ENCODE measurements at places on chromosomes 11 and 22.
A peak's percentile ranks its signal among the peaks of the same experiment; 100 is the strongest.

DNA sequence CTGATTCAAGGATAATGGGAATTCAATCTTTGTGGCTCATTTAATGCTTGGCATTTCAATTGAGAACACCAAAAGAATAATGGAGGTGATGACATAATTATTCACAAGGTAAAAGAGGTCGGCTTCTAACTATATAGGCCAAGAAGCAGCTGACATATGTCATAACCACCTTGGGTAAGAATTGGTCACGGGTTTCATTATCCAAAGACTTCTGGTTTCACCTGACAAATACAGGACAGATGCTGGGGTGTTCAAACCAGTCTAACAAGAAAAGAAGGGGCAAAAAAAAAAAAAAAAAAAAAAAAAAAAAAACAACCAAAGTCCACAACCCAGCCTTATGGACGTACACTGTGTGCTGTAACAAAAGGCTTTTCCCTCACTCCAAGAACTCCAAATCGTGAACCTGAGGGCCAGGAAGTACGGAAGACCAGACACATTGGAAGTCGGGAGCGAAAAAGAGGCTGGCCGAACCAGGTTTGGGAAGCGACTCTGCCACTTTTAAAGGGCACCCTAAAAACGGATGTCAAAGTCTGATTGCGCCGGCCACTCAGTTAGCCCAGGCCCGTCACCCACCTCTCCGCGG, 385 bp downstream of the HARBI1 start:
- DNase-seq, result no peak

DNA sequence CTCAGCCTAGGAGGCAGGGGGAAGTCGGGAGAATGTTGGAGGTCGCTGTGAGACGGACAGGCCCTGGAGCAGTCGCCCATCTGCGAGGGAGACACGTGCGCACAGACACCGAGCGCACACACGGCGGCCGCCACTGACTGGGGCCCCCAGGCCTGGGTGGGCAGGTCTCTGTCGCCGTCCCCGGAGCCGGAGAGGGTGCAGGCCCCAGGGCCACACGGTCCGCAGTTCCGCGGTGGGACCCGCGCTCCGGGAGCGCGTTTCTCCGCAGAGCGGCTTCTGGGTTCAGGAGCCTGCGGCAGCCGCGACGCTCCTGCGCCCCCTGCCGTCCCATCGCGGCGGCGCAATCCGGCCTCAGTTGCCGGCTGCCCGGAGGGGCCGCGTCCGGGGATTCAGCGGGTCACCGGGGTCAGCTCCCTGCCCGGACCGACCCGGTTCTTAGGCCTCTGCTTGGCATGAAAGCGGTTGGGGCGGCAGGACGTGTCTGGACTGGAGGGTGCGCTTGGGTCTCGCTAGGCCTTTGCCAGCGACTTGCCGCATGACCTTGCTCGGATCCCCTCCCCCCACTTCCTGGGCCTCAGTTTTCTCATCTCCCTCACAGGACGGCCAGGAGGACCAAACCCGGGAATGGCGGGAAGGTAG, 31.2 kb downstream of the PDE2A start:
- DNase-seq, result peak; percentile 82

DNA sequence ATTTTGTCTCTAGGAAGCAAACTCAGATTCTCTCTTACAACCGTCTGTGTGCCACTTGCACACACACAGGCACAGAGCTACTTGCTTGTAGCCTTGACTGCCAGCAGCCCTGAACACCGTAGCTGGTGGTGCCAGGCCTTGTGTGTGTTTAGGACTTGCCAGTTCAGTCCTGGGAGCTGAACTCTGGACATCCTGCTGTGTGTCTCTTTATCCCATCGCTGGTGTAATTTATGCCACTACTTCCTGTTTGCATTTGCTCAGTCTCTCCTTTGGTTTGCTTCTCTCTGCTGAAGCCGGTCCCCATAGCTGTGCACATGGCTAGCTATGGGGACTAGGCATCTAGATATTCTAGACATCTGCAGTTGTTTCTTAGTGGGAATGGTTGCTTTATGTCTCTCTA, 24.0 kb downstream of the MARK2 start:
- DNase-seq, result peak; percentile 49

- DNase-seq, result no peak
Measured at GRCh38 chr22:39643311-39644083, 72.9 kb downstream of the CACNA1I start.

DNA sequence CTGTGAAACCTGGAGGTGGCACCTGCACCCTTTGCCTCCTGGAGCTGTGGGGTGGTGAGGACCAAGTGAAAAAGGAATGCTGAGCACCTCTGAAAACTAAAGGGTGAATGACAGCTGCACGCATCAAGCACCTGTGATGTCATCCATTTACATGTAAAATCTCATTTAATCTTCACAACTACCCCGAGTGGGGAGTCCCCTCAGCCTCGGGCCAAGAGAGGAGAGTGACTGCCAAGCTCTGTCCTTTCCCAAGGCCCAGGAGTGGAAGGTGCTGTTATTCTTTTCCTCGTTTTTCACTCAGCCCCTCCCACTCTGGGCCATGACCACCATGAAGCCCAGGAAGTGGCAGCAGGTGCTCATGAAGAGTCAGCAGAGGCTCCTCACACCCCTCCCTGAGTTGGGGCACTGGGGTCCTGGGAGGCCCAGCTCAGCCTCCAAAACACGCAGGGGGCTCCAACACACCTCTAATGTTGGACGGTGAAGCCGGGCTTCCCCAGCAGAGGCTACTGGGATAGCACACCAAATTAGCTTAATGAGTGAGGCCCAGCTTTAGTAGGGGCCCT, 35.7 kb downstream of the NECTIN1 start:
- no peak for DNase-seq

DNA sequence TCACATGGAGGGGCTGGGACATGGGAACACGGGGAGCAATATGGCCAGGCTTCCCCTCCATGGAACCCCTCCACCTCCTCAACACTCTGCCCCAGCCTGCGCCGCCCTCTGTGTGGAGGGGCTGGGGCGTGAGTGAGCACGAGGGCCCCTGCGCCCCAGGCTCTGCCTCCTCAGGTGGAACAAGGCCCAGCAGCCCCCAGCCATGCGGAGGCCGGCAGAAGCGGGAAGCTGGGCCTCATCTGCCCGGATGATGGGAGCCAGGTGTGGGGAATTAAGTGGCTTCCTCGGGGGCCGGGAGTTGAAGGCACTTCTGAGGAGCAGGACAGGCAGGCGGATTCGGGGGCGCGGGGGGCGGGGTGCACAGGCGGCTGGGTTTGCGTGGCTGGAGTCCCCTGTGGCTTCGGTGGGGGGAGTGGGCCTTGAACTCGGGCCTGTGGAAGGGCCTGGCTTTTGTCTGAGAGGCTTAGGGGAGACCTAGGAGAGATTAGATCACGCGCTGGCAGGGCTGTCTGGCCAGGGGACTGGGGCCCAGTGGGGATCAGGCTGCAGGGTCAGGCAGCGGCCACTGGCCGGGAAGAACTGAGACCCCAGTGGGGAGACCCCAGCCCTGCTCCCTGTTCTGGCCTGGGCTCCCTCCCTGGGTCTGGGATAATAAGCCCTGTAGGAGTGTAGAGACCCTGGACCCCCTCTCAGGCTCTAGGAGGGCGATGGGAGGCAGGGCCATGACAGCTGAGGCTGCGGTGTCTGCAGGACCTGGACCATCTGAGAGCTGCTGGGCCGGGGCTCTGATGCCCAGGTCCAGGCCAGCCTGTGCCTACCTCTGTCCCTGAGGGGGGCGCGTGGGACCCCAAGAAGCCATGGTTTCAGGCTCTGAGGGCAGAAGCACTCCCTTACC, 13.3 kb downstream of the PRR33 start:
- DNase-seq, result no peak

- DNase-seq, result peak; percentile 67
Measured at GRCh38 chr11:128848815-128849455, 18.2 kb downstream of the KCNJ1 start.

GRCh38 chr22:25027959-25028840, 75.7 kb downstream of the KIAA1671 start:
- DNase-seq, result no peak

DNA sequence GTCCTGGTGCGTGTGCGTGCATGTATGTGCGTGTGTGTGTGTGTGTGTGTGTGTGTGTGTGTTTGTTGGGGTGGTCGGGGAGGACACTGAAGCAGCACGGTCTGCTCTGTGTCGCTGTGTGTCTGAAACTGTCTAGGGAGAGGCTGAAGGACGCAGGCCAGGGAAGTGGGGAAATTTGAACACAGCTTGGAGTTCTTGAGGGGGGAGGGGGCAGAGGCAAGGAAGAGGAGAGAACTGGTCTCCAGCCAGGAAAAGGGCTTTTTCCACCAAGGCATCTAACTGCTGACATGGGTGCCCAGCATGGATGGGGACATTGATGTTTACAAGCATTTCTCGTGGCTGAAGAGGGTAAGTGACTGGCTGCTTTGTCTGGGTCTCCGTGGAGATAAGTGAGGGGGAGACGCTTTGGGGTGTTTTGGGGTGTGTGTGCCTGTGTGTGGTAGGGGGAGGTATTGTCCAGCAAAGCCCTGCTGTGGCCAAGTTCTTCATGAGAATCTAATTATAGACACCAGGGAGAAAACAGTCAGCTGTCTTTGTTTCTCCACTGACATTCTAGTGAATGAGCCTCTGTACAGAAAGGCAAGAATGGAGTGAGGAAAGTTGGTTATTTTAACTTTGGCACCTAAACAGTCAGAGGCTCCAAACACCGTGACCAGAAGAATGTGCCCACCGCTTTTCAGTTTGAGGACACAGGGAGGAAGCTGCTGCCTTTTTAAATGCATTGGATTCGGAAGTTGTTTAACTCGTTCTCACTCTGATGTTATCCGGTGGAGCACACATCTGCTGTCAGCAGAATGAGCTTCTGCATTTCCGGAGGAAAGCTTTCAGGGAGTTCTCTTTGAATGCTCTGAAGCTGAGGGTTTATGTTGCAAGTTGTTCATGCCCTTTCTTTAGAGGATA, 63.7 kb downstream of the PPFIBP2 start:
- DNase-seq, result peak; percentile 73

- no peak for DNase-seq
Measured at GRCh38 chr22:29328566-29329500, 13.3 kb upstream of the RASL10A start.

DNA sequence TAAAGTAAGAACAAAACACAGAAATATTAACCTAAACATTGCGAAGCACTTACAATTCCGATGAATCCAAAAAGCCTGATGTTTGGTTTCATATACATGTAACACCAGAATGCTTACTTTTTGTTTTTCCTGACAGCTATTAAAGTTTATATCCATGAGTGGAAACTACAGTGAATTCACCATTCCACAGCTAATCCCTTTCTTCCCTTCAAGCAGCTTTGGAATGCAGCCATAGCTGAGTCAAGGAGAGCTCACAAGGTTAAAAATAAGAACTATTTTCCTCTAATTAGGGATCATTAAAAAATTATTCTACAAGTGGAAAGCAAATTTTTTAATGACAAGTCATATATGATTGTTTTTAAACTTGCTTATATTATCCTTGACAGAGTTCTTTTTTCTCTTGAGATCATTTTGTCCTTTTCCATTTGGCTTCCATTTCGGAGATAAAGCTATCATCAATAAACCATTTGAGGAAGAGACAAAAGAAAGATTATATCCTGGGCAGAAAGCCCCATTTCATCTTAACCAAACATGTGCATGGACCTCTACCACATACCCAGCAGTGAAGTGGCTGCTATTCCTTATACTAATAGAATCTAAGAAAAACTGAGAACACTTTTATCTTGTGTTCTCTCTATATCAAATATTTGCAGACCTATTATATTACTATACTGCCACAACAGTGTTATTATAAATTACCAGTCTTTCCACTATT, 19.7 kb upstream of the FIBIN start:
- no peak for DNase-seq

DNA sequence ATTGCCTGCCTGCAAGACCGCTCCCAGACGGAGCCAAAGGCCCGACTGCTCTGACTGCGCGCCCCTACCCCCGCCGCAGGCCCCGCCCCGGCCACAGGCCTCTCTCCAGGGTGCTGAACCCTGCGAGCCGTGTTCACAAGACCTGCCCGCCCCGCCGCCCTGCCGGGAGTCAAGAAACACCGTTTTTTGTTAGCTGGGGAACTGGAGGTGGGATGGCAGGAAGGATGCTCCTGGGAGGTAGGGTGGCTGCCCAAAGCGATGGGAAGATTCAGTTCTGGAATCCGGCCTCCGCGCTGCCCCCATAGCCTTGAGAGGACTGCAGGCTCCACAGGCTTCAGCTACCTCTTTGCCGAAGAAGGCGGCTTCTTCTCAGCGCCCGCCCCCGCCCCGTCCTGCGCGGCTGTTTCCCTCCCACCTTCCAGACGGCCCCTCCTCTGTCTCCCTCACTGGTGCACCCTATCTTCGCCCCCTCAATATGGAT, 2.7 kb upstream of the PDE2A start:
- DNase-seq, result peak; percentile 53

- no peak for DNase-seq
Measured at GRCh38 chr11:127598476-127598875, 597.9 kb upstream of the KIRREL3 start.

DNA sequence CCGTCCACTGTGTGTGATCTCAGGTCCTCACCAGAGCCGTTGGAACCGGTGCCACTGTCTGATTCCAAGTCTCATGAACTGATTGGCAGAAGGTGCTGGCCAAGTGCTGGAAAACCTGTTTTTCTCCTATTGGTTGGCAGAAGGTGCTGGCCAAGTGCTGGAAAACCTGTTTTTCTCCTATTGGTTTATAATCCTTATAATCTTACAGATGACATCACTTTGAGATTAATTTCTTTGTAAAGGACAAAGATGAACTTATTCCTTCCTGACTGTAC, 1106.3 kb downstream of the BRD1 start:
- DNase-seq, result no peak

GRCh38 chr11:70876685-70877084, 375.7 kb downstream of the SHANK2 start:
- DNase-seq, result no peak

- no peak for DNase-seq
Measured at GRCh38 chr22:17806437-17806836, 32.2 kb upstream of the BID start.

- DNase-seq, result no peak
Measured at GRCh38 chr11:71108013-71108865, 144.1 kb downstream of the SHANK2 start.

- DNase-seq, result peak; percentile 84
Measured at GRCh38 chr11:72436661-72437060, 2.3 kb upstream of the CLPB start.

GRCh38 chr22:45317551-45318167, 7.9 kb downstream of the FAM118A start:
- DNase-seq, result no peak

DNA sequence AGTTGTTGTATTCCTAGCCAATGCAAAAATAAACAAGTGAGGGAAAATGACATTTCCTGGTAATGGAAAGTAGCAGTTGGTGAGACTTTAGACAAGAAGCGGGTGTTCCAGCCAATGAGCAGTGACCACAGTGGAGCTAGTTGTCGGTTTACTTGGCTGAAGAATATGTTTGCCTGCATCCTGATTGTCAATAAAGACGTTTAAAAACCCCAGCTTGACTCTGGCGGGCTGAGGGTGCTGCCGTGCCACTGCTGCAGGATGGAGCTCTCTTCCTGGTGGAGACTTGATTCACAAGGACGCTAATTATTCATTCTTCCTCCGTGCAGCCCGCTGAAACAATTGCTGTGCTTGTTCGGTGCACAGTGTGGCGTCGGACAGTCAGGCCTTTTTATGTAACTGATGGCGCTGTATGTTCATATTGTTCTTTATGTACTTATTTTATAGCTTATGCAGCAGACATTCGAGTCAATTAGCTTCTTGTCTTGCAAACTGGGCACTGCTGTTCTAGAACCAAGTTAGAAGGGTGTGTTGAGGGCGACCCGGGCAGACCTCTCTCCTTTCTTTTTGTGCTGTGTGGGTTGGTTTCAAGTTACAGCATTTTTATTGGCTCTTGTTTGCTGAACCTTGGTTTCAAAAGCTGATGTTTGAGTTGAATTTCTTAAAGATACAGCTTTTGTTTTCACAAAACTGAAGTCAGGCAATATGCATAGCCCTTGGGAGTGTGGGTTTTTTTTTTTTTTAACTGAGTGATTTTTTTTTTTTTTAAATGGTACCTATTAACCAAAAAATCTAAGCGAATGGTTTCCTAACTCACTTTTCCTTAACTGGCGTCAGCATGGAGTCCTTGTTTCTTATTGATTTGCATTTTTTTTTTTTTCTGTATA, 153.9 kb downstream of the TEAD1 start:
- peak; percentile 59 for DNase-seq
